ENCODE measurements at places on chromosomes 3 and 15.

DNA sequence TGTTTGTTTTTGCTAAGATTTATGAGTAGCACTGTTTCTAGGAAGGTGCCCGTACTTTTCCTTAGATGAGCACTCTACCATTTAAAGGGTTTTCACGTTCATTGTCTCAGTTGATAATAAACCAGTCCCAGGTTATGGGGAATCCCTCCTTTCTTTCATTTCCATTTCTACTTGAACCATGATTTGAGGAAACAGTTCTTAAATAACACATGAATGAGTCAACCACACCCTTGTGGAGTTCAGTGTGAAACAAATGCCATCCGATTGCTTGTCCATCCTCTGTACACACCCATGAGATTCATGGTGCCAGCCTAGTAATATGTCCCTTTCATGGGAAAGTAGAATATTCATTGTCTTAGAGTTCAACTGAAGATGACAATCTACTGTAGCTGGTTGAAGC is 23.1 kb downstream of the CMTM8 start:
- no peak for DNase-seq

DNA sequence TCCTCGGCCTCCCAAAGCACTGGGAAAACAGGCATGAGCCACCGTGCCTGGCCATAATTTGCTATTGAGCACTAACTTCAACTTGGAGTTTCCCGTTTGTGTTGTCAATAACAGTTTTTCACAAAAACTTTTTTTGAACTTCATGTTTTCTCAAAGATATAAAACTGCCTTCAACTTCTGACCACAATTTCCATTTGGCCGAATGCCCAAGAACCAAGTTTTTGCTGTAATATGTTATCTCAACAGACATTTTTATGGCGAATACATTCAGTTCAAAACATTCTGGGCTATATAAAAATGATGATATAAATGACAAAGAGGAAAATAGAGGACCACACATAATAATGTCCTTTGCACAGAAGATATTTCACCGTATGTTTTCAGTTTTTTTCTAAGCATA is 56.4 kb downstream of the NEDD4 start:
- no peak for DNase-seq

GRCh38 chr3:73073091-73073707 is 11.7 kb downstream of the EBLN2 start:
- DNase-seq: no peak

DNA sequence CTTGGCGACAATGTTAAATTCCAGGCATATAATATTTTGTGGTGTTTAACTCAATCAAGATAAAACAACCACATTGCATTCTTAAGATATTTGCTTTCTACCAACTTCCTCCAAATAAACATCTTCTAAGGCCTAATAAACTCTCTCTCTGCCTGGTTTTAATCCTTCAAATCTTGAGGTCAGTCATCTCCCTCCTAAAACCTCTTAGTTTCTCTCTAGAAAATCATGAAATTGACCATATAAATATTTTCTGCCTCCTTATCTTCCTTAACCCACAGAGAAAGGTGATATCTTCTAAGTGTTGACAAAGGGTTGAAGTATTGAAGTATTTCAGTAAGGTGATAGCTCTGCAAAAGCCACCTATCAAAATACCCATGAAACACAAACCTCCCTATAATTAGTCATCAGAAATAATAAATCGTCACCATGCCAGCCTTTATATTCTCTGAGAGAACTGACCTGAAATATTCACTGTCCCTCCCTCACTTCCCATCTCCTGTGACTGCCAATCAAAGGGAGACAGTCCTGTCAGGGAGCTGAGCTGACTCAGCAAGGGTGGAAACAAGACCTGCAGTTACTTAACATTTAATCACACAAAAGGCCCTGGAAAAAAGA is 1261.1 kb downstream of the ROBO1 start:
- no peak for DNase-seq

- DNase-seq: no peak
Observed at GRCh38 chr15:40825661-40826422, 2.7 kb downstream of the PPP1R14D start.

GRCh38 chr15:40290918-40291574 is 8.2 kb upstream of the ANKRD63 start:
- no peak for DNase-seq

DNA sequence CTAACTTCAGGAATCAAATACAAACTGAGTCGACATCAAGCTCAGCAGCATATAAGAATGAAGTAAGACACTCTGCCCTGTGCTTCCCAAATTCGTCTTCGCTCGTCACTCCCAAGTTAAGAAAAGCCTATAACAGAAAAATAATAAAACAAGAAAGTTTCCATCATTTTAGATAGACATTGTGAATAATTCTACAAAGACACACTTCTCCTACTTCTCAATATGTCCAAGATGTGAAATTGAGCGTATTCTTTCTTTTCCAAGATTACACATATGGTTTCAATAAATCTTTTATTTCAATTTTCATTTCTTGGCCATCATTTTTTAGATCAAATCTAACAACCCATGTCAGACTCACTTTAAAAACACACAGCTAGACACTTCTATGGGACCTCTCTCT is 85.1 kb downstream of the FSIP1 start:
- no peak for DNase-seq

DNA sequence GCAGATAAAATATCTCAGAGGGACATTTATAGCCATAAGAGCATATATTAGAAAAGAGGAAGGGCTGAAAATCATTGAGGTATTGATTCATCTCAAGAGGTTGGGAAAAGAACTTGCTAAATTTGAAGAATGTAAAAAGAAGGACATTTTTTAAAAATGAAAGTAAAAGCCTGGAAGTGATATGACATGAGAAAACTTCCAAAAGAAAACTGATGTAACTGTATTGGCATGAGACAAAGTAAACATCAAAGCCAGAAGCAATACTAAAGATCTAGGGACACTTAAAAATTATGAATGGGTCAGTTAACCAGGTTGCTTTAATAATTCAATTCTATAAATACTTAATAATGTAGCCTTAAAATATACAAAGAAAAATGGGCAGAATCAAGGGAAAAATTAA is 31.9 kb downstream of the CEP63 start:
- no peak for DNase-seq

- no peak for DNase-seq
Observed at GRCh38 chr3:3744826-3745225, 54.4 kb upstream of the LRRN1 start.

DNA sequence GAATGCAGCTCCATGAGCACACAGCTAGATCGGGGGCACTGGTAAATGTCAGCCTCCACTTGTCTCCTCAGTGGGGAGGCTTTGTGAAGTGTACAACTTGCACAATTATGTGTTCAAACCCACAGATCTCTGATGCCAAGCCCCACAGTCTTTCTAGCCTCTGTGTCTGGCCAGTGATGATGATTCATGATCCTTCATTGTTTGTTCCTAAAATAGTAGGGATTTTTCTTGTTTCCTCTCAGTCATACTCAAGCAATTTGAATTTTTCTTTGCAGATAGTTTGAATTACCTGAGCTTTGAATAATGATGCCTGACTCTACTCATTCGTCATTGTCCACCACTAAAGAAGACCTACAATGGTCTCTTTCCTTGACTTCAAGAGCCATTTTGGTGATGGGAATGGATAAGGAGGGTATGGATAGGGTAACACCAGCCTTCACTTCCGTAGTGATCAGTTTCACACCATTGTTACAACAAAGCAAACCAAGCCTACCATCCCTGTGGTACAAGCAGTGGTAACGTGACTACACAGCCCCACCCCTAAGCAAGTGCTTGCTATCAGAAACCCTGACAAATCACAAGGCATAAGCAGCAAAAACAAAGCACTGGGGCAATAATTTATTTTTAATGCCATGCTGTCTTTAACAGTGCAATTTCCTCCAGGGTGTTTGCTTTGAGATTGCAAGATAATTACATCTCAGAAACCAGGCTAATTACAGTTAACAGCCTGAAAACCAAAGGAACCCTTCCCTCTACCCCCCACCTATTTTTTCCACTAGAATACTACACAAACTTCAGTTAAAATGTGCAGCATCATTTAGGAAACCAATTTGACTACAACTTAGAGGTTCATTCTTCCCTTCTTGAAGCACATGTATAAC is 114.1 kb upstream of the PPP2R3A start:
- no peak for DNase-seq

- peak; percentile 49 for DNase-seq
Observed at GRCh38 chr15:75727851-75728715, 15.4 kb upstream of the CSPG4 start.

GRCh38 chr15:94205366-94205765 is 26.0 kb upstream of the MCTP2 start:
- DNase-seq: no peak

DNA sequence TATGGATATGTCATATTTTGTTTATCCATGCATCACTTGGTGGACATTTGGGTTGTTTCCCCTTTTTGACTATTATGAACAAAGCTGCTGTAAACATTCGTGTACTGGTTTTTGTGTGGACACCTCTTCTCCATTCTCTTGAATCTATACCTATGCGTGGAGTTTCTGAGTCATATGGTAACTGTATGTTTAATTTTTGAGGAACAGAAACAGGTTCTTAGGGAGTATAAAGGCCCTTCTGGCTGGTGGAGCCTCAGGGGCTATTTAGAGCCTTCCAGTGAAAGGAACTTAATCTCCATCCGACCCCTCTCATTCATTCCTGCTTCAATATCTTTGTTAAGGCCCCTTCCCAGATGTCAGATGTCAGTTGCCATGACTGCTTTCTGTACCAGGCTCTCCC is 14.1 kb upstream of the CTXND1 start:
- DNase-seq: no peak

DNA sequence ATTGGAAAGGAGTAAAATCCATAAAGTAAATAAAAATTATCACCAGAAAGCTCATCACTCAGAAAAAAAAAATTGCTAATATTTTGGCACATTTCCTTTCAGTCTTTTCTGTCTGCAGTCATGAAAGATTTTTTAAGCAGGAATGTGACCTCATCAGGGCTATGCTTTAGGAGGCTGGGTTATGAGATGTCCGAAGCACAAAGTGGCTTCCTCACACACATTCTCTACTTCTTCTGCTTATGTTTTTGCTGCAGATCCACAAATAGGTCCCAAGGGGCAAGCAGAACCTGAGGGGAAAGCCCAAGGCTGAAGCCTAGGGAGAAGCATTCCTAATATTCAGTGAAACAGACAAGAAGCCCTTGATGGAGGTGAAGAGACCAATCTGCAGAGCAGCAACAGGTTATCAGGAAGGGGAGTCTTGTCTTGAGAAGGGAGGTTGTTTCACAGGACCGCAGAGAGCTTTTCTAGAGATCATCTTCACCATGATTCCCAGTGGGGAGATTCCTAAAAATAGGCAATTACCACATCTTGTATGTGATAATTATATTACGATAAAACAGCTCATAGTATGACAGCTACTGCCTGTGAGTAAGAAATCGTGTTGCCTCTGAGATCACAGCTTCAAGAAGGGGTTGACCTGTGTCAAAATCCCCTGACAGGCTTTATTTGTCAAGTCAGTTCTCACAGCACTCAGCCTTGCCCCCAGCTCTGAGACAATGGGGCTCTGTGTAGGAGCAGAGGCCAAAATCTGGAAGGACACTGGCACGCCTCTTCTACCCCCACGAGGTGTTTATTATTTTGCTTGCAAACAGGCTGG is 60.5 kb downstream of the IGF2BP2 start:
- DNase-seq: no peak

GRCh38 chr3:160376681-160377080 is 22.3 kb downstream of the IFT80 start:
- no peak for DNase-seq

- DNase-seq: peak; percentile 63
Observed at GRCh38 chr15:75731248-75732151, 18.9 kb upstream of the CSPG4 start.

GRCh38 chr3:108092501-108092900 is 1.7 kb upstream of the CD47 start:
- DNase-seq: no peak

- DNase-seq: no peak
Observed at GRCh38 chr15:79129235-79129634, 38.7 kb upstream of the RASGRF1 start.

DNA sequence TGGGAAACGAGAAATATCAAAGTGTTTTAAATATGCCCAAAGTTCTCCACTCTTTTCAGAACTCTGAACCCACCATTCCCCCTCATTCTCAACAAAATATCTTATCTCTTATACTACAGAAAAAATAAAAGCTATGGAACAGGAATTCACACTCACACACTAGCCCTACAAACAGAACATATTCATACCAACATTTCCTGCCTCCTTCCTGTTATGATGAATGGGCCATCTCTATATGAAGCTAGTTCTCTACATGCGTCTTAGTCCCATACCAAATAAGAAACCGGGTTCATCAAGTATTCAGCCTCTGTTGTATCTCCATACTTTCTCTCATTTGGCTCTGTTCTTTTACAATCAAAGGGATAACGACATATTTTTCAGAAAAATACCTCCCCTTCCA is 72.6 kb downstream of the PLSCR2 start:
- DNase-seq: no peak

- DNase-seq: no peak
Observed at GRCh38 chr3:117473981-117474538, 764.5 kb downstream of the TUSC7 start.

DNA sequence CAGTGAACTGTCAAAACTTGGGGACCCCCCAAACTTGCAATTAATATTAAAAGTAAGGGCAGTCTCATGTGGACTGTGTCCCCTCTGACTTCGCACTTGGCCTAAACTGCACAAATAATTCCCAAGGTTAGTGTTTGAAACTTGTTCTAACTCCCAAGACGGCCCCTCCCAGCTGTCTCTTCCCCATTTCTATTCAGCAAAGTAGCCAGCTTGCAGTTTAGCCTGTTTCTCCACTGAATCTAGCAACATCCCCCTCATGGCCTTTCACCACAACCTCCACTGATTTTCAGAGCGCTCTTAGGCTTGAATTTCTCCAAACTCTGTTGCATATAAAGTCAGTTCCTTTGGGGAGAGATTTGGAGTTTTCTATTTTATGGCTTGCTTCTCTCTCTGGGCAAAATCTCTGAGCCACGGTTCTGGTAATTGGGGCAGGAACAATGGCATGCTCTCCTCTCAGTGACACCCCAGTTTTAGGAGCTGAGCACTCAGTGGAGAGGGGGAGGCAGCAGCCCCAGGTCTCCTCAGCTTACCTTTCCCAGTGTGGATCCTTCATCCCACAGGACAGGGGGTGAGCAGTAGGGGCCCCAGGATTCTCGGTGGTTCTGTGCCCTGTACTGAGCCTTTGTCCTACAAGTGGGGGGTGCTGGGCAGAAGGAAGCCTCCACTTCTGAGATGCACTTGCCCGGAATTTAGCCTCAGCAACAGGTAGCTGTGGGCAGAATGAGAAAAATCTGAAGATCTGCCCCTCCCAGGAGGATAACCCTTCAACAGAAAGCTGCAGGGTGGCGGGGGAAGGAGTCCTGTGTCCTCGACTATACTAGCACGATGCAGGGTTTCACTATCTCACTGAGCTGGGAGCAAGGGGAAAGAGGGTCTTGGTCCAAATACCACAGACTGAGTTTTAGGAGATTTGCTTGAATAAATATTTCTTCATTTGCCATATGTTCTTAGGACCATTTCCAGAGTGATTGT is 39.3 kb upstream of the GATA2 start:
- no peak for DNase-seq

All from left ventricle myocardium inferior (tissue), 1 donor.